ENCODE measurements at places on chromosomes 2 and 18. TPM values are rescaled to one million over a fixed set of nuclear protein-coding genes. Genes with fewer than 3 reads are reported as not detected.

- DNase-seq = no peak
These were observed 140.8 kb downstream of the MEIS1 start for GRCh38 chr2:66575625-66576310.

ASXL3 gene
- total RNA-seq = not detected

DNA sequence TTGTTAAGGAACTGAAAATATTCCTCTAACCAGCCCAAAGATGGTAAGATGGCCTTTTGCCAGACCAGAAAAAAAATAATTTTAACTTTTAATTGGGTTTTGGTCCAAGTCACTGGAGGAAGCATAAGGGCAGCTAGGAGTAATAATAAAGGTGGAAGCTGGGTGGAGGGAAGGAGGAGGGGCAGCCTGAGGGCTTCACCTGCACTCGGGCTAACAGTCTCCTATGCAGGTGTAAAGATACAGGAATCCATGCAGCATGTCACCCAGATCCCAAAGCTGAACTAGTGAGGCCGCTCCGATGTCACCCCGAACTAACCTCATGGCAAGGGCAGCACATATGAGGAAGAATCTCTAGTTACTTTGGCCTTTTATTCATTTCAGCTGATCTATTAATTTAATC, 37.2 kb upstream of the GORASP2 start:
- DNase-seq = no peak

- no peak for DNase-seq
These were observed 150.6 kb upstream of the EPC2 start for GRCh38 chr2:148493822-148494563.

DNA sequence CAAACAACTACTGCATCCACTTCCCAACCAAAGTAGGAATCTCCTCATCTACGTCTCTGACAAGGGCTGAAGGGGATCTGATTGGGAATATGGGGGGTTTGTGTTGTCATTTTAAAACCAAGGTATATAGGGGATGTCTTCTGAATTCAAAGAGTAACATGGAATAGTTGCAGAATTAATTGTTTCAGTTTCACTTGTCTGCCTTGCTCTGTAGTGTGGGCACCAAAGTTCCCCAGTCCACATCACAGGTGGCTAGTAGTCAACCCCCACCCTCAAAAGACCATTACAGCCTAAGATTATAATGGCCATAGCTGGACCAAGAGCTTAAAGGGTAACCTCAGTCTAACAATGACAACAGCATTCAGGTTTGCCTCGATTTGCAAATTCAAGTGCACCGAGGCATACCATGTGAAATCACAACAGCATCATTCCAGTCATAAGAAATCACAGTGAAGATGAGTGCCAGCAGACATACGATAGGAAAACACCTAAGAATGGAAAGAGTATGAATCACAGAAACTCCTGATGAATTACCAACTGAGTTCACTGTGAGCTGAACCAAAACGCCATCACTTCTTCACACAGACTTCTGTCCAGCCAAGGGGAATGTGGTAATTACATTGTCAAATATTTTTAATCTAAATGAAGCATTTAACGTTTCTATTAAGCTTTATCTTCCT, 52.4 kb downstream of the MYO5B start:
- no peak for DNase-seq

SERPINB13 gene
- not detected for total RNA-seq

SEH1L gene
- total RNA-seq = 155 TPM

CENPA gene
- total RNA-seq = 33.6 TPM

MERTK gene
- 0.33 TPM for total RNA-seq

DNA sequence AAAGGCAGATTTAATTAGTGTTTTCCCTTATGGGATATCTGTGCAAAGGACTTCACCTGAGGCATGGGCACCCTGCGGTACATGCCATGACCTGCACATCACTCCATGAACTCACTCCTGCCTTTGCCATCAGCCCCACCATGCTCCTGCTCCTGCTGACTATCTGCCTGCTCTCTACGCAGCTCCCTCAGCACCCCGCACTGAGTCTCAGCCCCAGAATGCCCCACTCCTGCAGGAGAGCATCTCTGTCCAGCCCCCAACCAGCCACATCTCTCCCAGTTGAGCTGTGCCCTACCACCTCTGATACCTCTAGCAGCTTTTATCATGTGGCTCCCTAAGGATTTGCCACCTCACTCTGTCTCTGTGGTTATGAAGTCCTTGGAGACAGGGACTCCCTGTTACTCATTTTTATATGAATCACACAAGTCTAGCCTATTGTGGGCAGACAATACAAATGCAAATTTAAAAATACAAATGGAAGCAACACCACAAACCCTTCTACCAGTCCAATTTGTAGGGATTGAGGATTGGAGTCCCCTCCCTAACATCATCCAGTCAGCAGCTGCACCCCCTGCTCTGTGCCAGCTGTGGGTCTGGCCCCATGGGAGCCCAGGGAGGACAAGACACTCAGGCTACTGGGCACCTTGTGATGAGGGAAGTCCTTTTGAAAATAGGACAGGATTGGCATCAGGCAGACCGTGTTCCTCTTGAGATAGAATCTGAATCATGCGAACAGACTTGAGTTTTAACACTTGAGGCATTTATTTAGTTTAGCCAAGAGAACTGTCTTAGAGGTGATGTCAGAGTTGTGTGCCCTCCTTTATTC, 689.6 kb upstream of the HS6ST1 start:
- DNase-seq = no peak

HEATR5B gene
- 14.5 TPM for total RNA-seq

DNA sequence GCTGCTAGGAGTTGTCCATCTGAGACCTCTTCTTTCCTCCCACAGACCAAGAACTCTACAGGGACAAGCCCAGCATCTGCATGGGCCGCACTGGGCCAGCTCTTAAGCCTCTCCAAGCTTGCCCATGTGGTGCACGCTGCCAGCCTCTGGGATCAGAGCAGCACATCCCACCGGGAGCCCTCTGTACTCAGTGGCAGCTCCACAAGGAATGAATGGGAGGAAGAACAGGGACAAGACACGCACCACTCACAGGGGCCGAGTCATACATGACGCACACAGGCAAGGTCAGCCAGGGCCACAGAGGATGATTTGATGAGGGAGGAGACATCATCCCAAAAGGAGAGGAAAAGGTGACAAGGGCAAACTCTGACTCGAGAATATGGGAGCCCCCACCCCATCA, 268.3 kb downstream of the KLHL29 start:
- DNase-seq = no peak

DNA sequence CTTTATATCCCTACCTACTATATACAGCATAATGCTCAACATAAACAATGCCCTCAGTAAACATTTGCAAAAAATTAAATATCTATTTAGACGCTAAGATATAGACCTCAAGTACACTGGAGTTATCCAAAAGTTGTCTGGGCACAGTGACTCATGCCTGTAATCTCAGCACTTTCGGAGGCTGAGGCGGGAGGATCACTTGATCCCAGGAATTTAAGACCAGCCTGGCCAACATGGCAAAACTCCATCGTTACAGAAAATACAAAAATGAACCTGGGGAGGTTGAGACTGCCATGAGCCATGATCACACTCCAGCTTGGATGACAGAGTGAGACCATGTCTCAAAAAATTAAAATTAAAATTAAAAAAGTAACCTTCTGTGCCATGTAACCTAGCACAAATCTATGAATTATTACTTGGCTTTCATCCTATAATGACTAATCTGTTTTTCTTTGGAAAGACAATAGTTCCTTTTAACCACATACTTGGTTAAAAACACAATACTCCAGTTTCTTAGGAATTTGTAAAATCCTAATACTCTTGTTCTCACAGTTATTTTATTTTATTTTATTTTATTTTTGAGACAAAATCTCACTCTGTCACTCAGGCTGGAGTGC, 6.7 kb upstream of the TNFAIP6 start:
- no peak for DNase-seq

ZNF24 gene
- total RNA-seq = 48.8 TPM

- no peak for DNase-seq
These were observed 44.2 kb upstream of the TBR1 start for GRCh38 chr2:161371869-161372268.

TNFAIP6 gene
- total RNA-seq = not detected

- DNase-seq = no peak
These were observed 39.8 kb upstream of the EVA1A start for GRCh38 chr2:75600461-75601011.

C2orf78 gene
- total RNA-seq = not detected

DNA sequence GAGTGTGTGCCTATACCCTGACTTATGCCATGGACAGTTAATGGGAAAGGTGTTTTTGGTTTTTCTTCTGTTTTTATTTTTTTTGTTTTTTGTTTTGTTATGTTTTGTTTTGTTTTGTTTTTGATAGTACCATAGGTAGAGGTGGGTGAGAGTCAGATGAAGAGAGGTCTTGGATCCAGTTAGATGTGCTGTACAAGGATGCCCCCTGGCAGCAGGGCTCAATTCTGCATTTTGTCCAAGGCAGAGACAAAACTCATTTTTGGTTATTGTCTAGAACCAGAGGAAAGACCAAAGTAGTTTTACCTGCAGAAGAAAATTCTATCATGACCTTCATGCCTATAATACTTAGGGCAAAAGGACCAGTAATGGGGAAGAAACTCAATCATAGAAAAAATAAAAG, 48.5 kb downstream of the SLC5A7 start:
- no peak for DNase-seq

DNA sequence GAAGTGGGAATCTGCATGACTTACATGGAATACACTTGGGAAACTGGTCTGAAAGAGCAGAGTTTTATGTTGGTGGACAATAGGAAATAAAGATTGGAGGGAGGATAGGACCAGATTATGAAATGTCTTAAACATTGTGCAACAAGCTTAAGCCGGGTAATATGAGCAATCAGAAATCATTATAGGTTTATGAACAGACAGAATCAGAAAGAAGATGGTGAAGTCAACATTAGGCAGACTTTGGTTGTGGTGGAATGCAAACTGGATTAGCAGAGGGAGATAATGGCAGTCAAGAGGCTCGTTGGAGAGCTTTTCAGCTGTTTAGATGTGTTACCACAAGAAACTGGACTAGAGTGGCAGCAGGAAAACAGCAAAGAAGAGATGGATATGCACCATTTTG, 43.5 kb downstream of the CRIM1 start:
- DNase-seq = no peak

KCNG2 gene
- total RNA-seq = not detected

DNA sequence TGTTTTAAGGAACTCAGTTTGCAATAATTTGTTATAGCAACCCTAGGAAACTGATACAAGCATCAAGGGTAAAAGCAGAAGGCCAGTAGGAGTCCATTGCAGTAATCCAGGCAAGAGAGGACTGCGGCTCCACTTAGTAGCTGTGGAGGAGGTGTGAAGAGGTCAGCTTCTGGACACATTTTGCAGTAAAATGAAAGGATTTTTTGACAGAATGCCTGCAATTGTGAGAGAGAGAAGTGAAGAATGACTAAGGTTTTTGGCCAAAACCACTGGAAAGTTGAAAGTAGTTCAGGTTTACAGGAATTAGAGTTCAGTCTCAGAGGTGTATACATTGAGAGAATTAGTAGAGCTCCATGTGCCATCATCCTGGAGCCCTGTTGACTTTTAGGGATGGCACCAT, 129.5 kb downstream of the RHBDD1 start:
- DNase-seq = no peak

GRCh38 chr2:70161069-70161534, 29.7 kb downstream of the C2orf42 start:
- no peak for DNase-seq

CEP68 gene
- total RNA-seq = 4.0 TPM

- no peak for DNase-seq
These were observed 41.4 kb downstream of the SPP2 start for GRCh38 chr2:234091883-234092282.

GRCh38 chr2:188580738-188581137, 289.1 kb downstream of the GULP1 start:
- no peak for DNase-seq

ANTXR1 gene
- 0.91 TPM for total RNA-seq

DNA sequence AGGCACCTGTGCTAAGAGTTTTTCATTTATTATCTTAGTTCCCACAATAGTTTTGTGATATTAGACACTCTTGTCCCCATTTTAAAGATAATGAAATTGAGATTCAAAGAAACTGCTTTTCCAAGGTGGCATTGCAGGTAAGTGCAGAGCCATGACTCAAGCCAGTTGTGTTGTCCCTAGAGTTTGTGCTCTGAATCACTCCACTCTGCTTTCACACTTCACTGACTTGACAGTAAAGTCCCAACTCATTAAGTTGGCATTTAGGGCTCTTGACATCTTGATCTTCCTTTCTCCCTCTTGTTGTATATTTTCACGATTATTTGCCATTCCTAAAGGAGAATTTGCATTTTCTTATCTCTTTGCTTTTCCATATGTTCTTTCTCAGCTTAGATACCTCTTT, 114.3 kb downstream of the DIS3L2 start:
- no peak for DNase-seq

RNF149 gene
- 39.4 TPM for total RNA-seq

GRCh38 chr2:9240745-9241144, 34.1 kb downstream of the ASAP2 start:
- no peak for DNase-seq

DNA sequence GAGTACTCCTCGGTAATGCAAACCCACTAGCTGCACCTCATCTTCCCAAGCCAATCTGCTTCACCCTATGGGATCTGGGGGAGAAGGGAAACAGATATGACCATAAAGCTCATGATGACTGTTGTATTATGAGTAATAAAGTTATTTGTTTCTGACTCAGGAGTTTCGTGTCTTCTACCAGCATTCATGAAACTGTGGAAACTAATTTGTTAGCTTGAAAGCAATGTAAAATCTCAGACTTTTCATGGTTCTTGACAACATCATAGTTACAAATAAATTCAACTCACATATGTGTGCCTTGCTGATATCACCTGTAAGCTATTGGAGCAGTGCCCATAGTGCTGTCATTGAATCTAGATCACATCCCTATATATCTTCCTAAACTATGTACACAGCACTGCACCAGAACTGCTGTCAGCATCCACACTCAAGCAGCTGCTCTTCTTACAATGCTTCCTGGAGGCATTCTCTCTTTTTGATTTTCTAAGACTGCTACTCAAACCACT, 135.6 kb upstream of the KYNU start:
- DNase-seq = no peak

DNA sequence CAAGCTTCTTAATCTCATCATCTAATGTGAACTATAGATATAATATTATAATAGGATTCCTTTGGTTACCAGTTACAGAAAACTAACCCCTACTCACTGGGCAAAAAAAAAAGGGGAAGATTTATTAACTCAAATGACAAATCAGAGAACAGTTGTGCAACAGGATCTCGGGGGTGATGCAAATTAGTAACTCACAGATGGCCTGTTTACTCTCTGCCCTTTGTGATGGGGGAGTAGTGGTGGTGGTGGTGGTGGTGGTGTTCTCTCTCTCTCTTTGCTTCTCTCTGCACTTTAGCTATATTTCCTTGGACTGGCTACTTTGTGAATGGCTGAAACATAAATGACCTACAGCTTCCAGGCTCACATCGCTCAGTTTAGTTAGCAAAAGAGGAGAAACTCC, 59.0 kb downstream of the TMEM247 start:
- DNase-seq = no peak

GRCh38 chr2:163984986-163985385, 249.2 kb upstream of the FIGN start:
- DNase-seq = no peak
